ENCODE measurements at places on chromosomes 6 and 20.

DNA sequence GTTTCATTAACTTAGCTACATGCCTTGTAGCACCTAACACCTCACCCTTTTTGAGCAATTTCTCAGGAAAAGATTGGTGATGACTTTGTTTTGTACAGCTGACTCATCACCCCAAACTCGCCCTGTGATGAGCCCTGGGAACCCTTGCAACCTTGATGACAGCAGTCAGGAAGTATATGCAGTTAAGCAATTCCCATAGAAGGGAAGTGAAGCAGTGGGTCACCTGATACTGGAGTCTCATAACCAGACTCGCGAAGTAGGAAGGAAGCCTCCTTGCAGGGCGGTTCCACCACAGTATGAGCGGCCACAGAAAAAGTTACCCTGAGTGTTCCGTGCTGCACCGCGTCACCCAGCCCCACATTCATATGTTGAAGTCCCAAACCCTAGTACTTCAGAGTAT, 82.0 kb upstream of the EDN1 start:
- DNase-seq: no peak

- no peak for DNase-seq
Measured at GRCh38 chr20:11379257-11380011, 538.3 kb upstream of the BTBD3 start.

DNA sequence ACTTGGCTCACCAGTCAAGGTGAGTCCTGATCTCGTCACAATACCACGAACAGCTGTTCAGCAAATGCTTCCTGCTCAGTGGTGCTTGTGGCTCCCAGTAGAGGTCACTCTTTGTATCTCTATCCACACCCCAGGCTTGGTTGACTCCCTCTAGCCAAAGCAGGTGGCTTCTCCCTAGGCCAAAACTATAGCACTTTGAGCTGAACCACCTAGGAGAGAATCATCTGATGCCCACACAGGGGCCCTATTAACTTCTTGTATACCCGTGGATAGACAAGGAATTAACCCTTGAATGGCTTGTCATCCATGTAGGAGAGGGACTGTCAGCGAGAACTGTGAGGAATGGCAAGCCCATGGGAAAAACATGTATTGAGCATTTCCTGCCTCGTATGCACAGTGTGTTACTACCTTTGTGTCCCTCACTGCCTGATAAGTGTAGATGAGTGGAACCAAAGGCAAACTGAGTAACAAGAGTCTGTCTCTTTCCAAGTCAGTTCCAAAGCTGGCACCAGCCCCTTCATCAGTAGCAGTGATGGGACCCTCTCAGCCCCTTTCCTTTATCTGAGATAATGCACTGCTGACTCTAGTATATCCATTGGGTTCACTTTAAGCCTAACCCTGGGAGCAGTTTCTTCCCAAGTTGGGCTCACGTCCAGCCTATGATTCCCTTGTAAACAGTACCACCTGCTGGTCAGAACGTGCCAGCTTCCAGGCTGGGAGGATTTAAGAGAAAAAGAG, 42.5 kb downstream of the EIF2S2 start:
- peak; percentile 12 for DNase-seq

GRCh38 chr20:62355878-62356588, 11.1 kb downstream of the LAMA5 start:
- no peak for DNase-seq

GRCh38 chr6:2725999-2726567, 24.6 kb downstream of the MYLK4 start:
- no peak for DNase-seq

GRCh38 chr6:52643158-52643557, 27.8 kb upstream of the TMEM14A start:
- no peak for DNase-seq

GRCh38 chr20:52379723-52380336, 188.3 kb upstream of the ZFP64 start:
- no peak for DNase-seq

DNA sequence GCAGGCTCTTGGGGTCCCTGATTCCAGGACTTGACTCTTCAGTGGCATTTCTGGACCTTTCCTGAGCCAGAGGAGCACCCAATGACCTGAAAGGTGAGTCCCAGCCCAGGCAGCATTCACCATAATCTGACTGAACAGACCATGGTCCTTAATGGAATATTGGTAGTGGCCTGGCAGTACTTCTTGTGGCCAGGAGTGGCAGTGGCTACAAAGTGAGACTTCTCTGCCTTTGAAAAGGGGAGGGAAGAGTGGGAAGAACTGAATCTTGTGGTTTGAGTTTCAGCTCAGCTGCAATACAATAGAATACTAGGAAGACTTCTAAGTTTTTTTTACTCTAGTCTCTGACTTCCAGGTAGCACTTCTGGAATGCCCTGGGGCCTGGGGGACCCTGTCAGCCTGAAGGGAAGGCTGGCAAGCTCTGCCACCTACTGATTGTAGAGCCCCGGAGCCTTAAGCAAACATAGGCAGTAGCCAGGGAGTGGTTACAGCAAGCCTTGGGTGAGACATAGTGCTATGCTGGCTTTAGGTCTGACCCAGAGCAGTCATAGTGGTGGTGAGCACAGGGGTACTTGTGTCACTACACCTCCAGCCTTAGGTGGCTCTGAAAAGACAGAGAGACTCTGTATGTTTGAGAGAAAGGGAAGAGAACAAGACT, 674.2 kb upstream of the MANEA start:
- no peak for DNase-seq

DNA sequence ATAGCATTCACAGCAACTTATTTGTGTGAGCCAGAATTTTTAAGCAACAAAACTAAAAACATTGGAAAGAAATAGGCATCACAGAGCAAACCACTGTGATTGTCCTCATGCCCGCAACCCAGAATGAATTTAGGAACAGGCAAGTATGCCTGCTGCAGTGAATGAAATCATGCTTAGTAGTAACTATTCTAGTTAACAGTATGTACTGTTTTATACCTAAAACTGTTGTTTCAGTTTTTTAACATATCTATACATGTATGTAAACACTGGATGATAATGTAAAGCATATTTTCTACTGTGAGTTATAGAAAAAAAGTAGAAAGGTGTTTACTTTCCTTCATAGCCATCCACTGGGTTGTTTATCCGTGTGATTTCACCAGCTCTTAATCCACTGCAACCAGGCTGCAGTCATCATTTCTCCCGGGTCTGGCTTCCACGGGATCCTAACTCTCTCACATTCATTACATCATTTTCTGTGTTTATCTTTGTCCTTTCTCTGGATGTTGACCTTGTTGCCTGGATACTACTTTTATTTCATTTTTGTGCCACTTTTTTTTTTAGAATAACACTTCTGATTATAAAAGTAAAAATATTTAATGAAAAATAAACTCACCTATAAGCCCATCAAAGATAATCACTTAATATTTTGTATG, 3.6 kb upstream of the ARFGEF3 start:
- DNase-seq: no peak

GRCh38 chr20:63531686-63532448, 5.3 kb downstream of the PTK6 start:
- DNase-seq: no peak

All from activated naive CD4-positive, alpha-beta T cell (primary cell).